ENCODE measurements at places on chromosomes 7 and 10.

DNA sequence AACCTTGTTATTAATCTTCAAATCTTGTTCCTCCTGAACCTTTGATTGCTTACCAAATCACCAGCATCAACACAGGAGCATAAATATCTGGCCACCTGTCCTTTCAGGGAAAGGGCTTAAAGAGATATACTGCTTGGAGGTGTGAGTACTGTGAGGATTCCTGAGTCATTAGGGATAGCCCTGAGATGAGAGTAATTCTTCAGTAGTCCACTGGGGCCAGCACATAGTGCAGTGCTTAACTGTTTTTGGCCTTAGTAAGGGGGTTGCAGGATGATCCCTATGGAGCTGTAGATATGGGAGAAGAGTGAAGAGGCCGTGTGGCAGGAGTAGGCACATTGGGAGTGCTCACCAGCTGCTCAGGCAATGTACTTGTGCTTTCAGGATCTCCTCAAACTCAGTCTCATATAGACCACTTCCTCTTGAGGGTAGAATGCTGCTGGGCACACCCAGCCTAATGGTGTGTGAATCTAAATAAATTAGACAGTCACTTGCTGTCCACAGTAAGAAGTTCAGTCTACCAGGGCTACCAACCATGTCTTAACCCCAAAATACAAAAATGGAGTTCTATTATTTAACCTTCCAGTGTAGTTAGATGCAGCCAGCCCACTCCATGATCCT lies 26.5 kb upstream of the GPR141 start:
- DNase-seq = no peak

- DNase-seq = no peak
Measured at GRCh38 chr10:98967601-98968000, 268.1 kb downstream of the HPSE2 start.

GRCh38 chr7:41002741-41003610 lies 699.9 kb downstream of the INHBA start:
- DNase-seq = no peak

DNA sequence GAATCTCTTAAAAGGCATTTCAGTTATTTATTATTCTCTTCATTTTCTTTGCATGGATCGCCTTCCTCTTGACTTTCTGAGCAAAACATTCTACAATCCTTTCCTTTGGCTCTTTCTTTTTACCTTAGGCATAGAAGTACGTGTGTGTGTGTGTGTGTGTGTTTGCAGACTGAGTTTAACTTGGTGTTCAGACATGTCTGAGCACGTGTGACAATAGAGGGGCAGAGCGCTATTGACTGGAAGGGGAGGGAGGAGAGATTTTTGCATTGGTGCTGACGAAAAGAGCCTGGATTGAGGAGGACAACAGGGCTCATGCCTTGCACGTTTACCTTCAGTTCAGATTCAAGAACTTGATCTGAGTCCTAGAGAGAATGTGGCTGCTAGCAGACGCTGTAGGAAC lies 129.8 kb downstream of the SEC23IP start:
- DNase-seq = no peak

DNA sequence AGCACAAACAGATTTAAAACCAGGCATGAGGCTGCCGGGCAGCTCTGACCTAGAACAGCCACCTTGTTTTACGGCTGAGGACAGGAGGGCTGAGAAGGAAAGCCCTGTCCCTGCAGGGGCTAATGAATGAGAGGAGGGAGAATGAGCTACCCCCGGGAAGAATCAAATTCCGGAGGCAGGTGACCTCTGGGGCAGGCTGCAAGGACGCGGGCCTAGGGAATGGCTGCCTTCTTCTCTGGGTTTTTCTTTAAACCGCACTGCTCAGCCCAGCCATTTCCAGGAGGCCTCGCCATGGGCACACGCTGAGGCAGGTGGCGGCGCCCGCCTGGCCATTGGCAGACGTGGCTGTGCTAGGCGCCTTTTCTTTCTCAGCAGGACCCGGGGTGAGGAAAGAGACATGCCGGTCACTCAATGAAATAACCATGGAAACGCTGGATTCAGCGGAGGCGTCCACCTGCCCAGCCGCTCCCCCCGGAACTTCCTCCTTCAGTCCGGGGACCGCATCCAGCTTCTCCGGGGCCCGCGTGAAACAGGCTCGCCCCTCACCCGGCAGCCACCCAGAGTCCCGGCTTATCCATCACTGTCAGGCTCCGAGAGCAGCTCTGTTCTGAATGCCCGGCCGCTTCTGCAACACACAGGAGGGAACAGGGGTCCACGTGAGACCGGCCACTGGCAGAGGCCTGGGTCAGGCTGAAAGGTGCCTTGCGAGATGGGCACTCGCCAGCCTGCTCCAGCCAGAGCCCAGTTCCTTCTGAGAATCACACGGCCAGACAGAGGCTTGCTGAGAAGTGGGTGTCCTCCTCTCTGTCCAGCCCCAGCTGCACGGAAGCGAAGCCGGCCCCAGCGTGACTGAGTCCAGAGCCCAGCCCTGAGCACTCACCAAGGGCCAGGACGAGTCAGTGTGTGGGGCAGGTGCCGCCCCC lies 82.1 kb downstream of the PDGFA start:
- DNase-seq = no peak

- no peak for DNase-seq
Measured at GRCh38 chr7:119436882-119437281, 836.1 kb upstream of the KCND2 start.

Data from tibial artery (tissue), 4 donors.